ENCODE measurements at places on chromosomes 4 and X.

- DNase-seq = no peak
- H3K4me3 ChIP-seq = no peak overlapping the region
- no peaks in the 10 kb centered on the region for H3K27me3 ChIP-seq
- H3K27ac ChIP-seq = no peak overlapping the region
- peaks cover 19% of the 10 kb centered on the region for H3K4me1 ChIP-seq
These were observed 157.6 kb downstream of the DCLK2 start for GRCh38 chr4:150235808-150236271.

- H3K27me3 ChIP-seq = peaks cover 16% of the 10 kb centered on the region
- H3K36me3 ChIP-seq = peaks cover 12% of the 10 kb centered on the region
- H3K4me1 ChIP-seq = peaks cover 25% of the 10 kb centered on the region
- DNase-seq = peak; percentile 77
These were observed 29.8 kb downstream of the PIGG start for GRCh38 chr4:528835-529234.

DNA sequence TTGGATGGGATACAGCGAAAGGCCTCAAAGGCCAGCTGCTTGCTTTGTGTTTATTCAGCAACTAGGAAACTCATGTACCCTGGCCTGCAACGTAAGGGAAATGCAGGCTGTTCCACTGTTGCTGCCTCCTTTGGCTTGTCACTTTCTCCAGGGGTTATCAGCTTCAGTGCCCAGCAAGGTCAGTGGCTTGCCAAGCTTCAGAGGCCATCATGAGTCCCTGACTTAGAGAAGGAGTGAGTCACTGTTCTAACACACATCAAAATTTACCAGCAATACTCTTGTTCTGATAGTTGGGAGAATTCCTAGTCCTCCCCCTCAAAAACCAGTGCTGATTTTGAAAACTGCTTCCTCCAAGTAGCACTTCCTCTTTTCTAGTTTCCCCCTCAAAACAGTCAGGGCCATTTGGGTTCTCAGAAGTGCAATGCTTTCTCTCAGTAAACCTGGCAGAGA is 250.8 kb downstream of the ARHGAP24 start:
- no peak overlapping the region for H3K4me3 ChIP-seq
- H3K4me1 ChIP-seq = peaks cover 3% of the 10 kb centered on the region
- no peaks in the 10 kb centered on the region for H3K36me3 ChIP-seq
- DNase-seq = no peak
- H3K27ac ChIP-seq = no peak overlapping the region

- no peak overlapping the region for H3K27ac ChIP-seq
- peaks cover 3% of the 10 kb centered on the region for H3K27me3 ChIP-seq
- H3K4me1 ChIP-seq = no peaks in the 10 kb centered on the region
- DNase-seq = no peak
- no peak overlapping the region for H3K4me3 ChIP-seq
- H3K36me3 ChIP-seq = peaks cover 33% of the 10 kb centered on the region
These were observed 96.0 kb downstream of the SMARCA1 start for GRCh38 chrX:129427267-129427666.

DNA sequence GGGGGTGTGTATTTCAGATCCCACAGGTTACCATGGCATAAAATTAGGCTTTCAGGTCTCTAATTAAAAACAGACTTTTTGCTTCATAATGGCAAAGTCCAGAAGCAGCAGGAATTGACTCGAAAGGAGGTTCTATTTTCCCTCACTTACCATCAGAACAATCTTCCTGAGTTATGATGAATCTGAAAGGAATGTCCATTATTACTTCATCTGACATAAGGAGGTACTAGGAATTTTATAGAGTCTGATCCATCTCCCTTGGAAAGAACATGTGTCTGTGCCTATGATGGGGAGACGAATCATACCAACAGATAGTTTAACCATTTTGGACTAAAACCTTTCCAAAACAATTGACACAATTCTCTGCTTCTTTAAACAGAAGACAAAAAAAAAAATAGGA is 206.3 kb upstream of the FGF13 start:
- no peak overlapping the region for H3K27ac ChIP-seq
- no peak for DNase-seq
- H3K27me3 ChIP-seq = no peaks in the 10 kb centered on the region
- no peaks in the 10 kb centered on the region for H3K4me1 ChIP-seq

DNA sequence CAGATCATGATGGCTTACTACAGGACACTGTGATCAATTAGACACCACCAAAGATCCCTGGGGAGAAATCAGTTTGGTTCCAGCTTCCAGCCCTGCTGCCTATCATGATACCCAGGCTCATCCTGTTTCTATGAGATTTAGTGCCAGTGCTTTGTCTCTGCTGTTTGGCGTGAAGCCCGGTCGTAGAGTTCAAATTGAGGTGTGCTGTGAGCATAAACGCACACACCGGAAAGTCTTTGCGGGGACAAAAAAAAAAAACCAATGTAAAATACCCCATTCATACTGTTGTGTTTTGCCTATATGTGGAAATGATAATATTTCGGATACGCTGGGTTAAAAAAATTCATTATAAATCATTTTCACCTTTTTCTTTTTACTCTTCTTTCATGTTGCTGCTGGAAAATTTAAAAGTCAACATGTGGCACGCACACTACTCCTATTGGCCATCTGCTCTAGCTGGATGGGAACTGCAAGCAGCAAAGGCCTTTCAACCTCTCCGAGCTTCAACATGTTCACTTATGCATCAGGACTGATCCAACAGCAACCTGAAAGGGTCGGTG is 607 bp upstream of the DKC1 start:
- H3K36me3 ChIP-seq = no peaks in the 10 kb centered on the region
- H3K4me1 ChIP-seq = peaks cover 10% of the 10 kb centered on the region
- peak overlapping the region; percentile 99 for H3K27ac ChIP-seq
- H3K4me3 ChIP-seq = peak overlapping the region; percentile 92

- peaks cover 3% of the 10 kb centered on the region for H3K4me1 ChIP-seq
- no peak overlapping the region for H3K27ac ChIP-seq
- no peak overlapping the region for H3K4me3 ChIP-seq
- no peak for DNase-seq
- H3K36me3 ChIP-seq = no peaks in the 10 kb centered on the region
- peaks cover 5% of the 10 kb centered on the region for H3K27me3 ChIP-seq
These were observed 107.2 kb upstream of the TBL1X start for GRCh38 chrX:9357518-9358114.

- peaks cover 2% of the 10 kb centered on the region for H3K27me3 ChIP-seq
- no peak overlapping the region for H3K4me3 ChIP-seq
- DNase-seq = no peak
These were observed 152.8 kb downstream of the ADGRA3 start for GRCh38 chr4:22363036-22363435.

DNA sequence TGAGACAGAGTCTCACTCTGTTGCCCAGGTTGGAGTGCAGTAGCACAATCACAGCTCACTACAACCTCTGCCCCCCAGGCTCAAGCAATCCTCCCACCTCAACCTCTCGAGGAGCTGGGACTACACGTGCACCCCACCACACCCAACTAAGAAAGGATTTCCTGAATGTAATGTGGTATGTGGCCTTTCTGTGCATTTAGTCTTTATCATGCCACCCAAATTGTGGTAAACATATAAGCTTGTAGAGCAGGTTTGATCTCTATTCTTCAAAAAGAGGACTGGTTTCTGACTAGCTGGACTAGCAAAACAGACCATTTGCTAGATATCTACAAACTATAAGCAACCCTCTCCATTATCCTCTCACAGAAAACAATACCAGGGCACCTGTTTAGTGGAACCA is 33.6 kb downstream of the ELOVL6 start:
- no peak for DNase-seq
- no peaks in the 10 kb centered on the region for H3K27me3 ChIP-seq
- no peaks in the 10 kb centered on the region for H3K36me3 ChIP-seq

DNA sequence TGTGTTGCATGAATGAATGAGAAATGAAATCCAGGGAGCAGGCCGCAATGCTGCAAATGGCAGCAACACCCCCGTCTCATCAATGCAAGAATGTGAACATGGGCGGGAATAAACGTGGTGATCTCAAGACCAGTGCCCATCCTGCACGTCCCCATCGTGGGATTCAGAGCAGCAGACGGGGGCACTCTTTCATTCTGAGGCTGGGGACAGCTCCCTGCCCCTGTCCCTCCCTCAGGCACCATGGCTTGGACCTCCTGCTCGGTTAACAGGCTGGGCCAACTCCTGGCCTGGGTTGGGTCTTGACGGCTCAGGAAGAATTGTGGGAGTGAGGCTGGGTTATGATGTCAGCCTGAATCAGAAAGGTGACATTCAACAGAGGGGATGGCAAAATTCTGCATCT is 78.9 kb downstream of the NSUN7 start:
- peaks cover 4% of the 10 kb centered on the region for H3K27me3 ChIP-seq
- H3K27ac ChIP-seq = no peak overlapping the region
- H3K36me3 ChIP-seq = peaks cover 4% of the 10 kb centered on the region
- DNase-seq = no peak

- no peak for DNase-seq
- H3K4me3 ChIP-seq = no peak overlapping the region
- H3K4me1 ChIP-seq = peaks cover 39% of the 10 kb centered on the region
- H3K36me3 ChIP-seq = no peaks in the 10 kb centered on the region
These were observed 89.3 kb upstream of the MAML3 start for GRCh38 chr4:140243278-140243753.

GRCh38 chr4:89270792-89271191 is 36.8 kb downstream of the GPRIN3 start:
- H3K4me3 ChIP-seq = no peak overlapping the region
- H3K4me1 ChIP-seq = peaks cover 31% of the 10 kb centered on the region
- no peak for DNase-seq
- H3K36me3 ChIP-seq = no peaks in the 10 kb centered on the region
- H3K27ac ChIP-seq = no peak overlapping the region
- peaks cover 3% of the 10 kb centered on the region for H3K27me3 ChIP-seq

DNA sequence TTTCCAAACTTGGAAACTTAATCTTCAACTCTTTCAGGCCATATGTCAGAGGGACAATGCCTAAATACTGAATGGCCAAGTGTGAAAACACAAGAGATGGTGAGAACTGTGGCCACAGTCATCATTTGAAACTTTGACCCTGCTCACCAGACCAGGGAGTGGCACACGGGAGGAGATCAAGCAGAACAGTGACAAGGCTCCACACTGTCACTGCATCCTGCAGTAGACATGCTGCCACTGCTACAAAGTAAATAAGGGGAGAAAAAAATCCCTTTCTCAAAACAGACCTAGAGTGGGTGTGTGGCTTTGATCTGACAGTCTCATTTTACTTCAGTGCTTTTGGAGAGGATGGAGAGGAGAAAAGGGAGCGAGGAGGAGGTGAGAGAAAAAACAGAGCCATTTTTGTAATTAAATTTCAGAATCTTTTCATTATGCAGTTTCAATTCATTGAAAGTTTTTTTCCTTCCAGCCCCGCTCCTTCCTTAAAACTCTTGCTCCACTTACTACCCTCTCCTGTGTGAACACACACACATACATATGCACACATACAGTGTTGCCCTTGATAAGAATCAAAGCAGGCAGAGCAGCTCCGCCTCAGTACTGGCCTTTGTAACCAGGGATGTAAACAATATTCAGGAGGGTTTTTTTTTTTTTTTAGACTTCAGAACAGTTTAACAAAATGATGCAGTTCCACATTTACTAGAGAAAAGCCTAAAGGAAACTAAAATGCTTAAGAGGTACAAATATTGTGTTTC is 34.4 kb downstream of the NEXMIF start:
- DNase-seq = no peak
- H3K27me3 ChIP-seq = peaks cover 2% of the 10 kb centered on the region
- peaks cover 3% of the 10 kb centered on the region for H3K4me1 ChIP-seq
- no peaks in the 10 kb centered on the region for H3K36me3 ChIP-seq
- H3K27ac ChIP-seq = no peak overlapping the region

DNA sequence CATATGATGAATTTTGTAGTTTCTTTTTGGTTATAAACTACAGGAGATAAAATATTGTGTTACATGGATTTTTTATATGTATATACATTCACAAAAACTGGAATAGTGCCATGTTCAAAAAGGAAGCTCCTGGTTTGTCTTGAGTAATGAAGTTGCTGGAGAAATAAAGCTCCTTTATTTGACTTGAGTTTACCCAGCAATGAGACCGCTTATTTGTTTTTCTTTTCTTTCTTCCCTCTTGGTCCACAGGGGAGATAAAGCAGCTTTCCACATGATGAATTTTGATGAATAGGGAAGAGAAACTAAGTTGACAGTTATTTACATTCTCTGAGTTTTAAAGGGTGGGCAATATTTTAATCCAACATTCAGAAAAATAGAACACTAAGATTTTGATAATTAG is 176.5 kb downstream of the GPM6A start:
- no peaks in the 10 kb centered on the region for H3K36me3 ChIP-seq
- no peak overlapping the region for H3K27ac ChIP-seq

All from glutamatergic neuron (in vitro differentiated cells).